ENCODE measurements at places on chromosomes 7 and 10.

DNA sequence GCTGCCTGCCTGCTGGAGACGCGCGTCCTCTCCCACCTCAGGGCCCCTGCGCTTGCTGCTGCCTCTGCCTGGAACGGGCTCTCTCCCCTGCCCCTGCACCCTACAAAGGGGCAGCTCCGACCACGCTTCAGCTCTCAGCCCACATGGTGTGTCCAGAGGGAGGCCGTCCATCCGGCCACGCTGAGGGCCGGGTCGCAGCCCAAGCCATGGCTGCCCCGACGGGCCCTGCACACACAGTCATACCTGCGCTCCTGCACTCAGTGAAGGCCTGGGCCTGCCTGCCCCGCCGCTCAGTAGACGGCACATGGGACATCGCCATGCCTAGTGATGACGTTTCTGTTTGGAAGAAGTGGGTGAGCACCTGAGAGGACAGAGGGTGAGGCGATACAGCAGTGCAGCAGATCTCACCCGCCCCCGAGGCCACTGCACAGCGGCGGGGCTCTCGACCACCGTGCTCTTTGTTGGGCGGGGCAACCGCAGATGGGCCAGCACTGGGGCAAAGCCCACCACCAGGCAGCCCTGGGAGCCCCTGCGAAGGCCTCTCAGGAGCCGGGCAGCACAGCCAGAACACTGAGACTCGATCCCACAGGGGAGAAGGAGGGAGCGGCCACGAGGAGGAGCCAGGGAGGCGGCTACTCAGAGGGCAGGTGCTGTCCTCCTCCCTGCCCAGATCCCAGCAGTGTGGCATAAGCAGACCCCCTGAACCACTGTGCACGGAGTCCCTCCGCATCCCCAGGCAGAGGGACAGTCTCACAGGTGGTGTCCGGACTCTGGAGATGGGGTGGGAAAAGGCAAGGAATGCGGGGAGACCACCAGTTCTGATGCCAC is 129.5 kb downstream of the MAD1L1 start:
- no peak for DNase-seq
- H3K36me3 ChIP-seq = no peaks in the 10 kb centered on the region
- H3K4me3 ChIP-seq = no peak overlapping the region
- H3K27ac ChIP-seq = peak overlapping the region; percentile 68

DNA sequence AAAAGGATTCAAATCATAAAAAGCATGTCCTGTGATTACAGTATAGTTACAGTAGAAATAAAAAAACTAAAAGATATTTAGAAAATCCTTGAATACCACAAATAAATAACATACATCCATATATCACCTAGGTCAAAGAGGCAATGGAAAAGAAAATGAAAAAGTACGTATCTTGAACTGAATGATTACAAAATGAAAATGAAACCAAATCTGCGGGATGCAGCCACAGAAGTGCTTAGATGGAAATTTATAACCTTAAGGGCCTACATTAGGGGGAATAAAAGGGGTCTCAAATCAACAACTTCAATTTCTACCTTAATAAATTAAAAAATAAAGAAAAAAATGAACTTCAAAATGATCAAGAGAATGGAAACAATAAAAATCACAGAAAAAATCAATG is 879.0 kb upstream of the CELF2 start:
- no peaks in the 10 kb centered on the region for H3K27me3 ChIP-seq
- no peaks in the 10 kb centered on the region for H3K36me3 ChIP-seq
- H3K4me1 ChIP-seq = peaks cover 10% of the 10 kb centered on the region
- no peak overlapping the region for H3K27ac ChIP-seq

DNA sequence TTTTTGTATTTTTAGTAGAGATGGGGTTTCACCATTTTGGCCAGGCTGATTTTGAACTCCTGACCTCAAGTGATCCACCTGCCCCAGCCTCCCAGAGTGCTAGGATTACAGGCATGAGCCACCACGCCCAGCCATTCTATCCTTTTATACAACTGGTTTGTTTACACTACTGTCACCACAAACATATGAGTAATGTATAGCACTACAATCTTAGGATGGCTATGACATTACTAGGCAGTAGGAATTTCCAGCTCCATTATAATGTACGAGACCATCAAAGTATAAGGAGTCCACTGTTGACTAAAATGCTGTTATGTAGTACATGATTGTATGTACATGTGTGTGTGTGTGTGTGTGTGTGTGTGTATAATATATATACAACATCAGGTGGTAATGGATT is 1126.1 kb upstream of the LRRN3 start:
- H3K4me1 ChIP-seq = no peaks in the 10 kb centered on the region
- no peaks in the 10 kb centered on the region for H3K27me3 ChIP-seq
- H3K4me3 ChIP-seq = no peak overlapping the region
- no peak overlapping the region for H3K27ac ChIP-seq
- no peaks in the 10 kb centered on the region for H3K36me3 ChIP-seq

GRCh38 chr10:122343135-122343800 is 31.2 kb upstream of the PLEKHA1 start:
- peak overlapping the region; percentile 49 for H3K27ac ChIP-seq
- no peak overlapping the region for H3K4me3 ChIP-seq
- peaks cover 29% of the 10 kb centered on the region for H3K36me3 ChIP-seq
- peaks cover 17% of the 10 kb centered on the region for H3K27me3 ChIP-seq
- DNase-seq = no peak

DNA sequence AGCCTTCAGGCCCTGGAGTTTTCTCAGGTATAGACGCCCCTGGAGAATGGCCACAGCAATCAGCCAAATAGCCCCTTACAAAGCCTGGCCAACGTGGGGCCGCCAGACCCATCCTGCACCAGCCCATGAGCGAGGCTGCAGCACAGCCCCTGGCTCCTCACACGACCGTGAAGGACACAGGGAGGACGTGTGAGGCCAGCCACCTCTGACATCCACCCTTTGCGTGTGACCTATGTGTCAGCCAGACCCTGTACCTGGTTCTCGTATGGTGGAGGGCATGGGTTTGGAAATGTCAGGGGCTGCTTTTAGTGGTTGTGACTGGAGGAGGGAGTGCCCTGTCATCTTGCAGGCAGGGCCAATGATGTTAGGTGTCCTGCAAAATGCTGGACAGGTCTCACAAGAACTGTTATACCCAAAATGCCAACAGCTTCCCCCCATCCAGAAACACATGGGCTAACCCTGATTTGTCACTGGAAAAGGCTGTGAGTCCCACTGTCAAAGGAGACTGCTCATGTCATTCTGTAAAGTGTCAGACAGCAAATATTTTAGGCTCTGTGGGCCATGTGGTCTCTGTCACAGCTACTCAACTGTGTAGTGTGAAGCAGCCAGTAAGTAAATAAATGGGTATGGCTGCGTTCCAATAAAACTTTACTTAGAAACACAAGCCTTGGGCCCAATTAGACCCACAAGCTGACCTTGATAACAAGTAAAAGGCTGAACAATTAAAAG is 30.0 kb downstream of the NOD1 start:
- no peak for DNase-seq
- H3K36me3 ChIP-seq = peaks cover 3% of the 10 kb centered on the region
- H3K4me1 ChIP-seq = peaks cover 26% of the 10 kb centered on the region
- no peaks in the 10 kb centered on the region for H3K27me3 ChIP-seq
- H3K4me3 ChIP-seq = no peak overlapping the region

GRCh38 chr7:120272701-120273475 is at the start of gene KCND2:
TSS of gene KCND2 (plus strand) at chr7:120273175.
- H3K4me1 ChIP-seq = peaks cover 41% of the 10 kb centered on the region
- H3K27ac ChIP-seq = peak within 1 kb of the TSS; percentile 93
- H3K27me3 ChIP-seq = peaks cover 21% of the 10 kb centered on the region
- DNase-seq = peak; percentile 54

DNA sequence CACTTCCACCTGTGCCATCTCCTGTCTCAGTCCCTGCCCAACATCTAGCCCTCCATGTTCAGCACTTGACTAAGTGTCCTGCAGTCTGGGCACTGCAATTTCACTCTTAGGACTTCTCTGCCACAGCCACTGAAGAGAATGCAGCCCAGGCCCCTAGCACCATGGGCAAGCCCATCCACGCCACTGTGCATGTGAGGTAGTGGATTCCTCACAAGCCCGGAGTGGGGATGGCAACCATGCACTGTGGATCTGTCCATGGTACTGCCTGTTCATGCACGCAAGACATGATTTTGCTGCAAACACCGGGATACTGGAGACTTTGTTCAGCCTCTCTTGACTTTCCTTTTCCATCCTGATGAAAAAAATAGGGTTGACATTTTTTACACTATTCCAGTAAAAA is 12.3 kb downstream of the DDC start:
- H3K36me3 ChIP-seq = no peaks in the 10 kb centered on the region
- H3K4me3 ChIP-seq = no peak overlapping the region
- DNase-seq = no peak
- no peaks in the 10 kb centered on the region for H3K27me3 ChIP-seq
- H3K27ac ChIP-seq = no peak overlapping the region

Data from WTC11 (cell line).